ENCODE measurements at places on chromosomes 12 and 14.

GRCh38 chr12:116672842-116673516 lies 64.9 kb downstream of the SPRING1 start:
- DNase-seq = no peak

DNA sequence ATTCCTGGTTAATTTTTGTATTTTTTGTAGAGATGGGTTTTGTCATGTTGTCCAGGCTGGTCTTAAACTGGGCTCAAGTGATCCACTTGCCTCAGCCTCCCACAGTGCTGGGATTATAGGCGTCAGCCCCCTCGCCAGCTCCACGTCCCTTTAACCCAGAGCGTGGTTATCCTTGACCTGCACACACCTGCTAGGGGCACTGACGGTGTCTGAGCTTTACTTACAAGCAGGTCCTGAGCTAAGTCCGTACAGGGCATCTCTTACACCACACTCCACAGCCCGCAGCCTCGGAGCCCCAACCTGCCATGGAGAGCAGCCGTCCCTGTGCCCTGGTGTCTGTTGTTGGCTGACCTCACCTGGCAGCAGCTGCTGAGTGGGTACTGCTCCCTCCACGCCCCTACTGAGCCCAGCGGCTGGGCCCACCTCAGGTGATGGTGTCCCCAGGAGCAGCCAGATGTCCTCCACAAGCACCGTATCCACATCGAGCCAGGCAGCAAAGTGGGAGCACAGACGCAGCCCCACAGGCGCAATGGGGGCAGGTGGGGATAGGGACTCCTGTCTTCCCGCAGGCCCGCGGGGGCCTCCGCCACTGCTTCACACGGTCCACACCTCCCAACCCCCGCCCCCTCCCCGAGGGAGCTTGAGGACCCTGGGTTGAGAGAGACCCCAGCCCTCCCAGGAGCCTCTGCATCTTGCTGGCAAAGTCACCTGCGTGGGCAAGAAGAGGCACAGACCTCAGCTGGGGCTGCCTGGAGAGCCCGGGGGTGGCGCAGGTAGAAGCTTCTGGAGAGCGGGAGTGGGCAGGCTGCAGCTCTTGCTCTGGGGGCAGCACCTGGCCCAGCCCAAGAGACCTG lies 325.4 kb upstream of the SFSWAP start:
- no peak for DNase-seq

GRCh38 chr14:74569806-74570591 lies 42.0 kb downstream of the LTBP2 start:
- no peak for DNase-seq

- DNase-seq = no peak
Observed at GRCh38 chr14:36317650-36318049, 2.8 kb downstream of the MBIP start.
